ENCODE measurements at places on chromosomes 16 and 17.

- DNase-seq, result peak; percentile 88
These were observed 115.3 kb downstream of the SLC39A11 start for GRCh38 chr17:72976971-72977770.

DNA sequence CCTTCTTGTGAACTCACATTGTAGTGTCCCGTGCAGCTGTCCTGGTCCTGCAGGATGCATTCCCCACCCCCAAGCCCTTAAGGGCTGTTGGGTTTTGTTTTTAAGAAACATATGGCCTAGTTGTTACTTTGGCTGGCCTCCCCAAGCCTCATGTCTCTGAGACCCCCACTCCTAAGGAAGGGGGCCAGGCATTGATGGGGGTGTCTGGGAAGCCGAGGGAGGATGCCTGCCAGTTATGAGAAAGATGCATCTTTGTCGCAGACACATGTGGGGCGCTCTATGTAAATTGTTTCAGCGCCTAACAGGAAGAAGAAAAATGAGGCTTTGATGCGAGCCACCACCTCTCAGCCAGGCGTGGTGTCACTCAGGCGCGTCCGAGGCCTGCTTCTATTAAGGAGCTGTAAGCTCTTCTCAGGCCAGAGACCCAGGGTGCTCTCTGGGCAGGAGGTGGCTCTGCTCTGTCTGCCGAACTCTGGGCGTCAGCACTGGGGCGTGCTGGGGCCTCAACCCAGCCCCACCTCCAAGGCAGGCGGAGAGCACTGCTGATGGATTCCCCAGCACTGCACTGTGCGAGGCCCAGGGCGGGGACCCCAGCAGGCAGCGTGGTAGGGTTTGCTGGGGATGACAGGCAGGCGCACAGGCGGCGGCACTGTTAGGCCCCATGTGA lies 70.6 kb downstream of the SREBF1 start:
- no peak for DNase-seq

- peak; percentile 55 for DNase-seq
These were observed 48.0 kb upstream of the ZFHX3 start for GRCh38 chr16:73095885-73096421.

DNA sequence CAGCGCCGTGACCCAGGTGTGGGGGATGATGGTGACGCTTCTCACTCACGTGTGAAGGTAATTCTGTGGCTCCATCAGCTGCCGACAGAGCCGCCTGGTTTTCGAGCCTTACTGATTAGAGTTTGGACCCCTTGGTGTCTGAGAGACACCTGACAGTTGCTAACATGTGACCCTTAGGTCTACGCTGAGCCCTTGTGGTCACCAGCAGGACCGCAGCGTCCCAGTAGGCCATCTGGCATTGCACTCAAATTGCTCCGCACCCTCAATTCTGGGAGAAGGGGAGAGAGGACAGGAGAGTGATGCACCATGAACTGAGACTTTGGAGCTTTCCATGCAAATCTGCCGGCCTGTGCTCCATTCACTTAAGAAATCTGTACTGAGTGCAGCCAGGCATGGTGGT lies 2.5 kb downstream of the FLYWCH1 start:
- DNase-seq, result no peak

- DNase-seq, result peak; percentile 1
These were observed 104.4 kb downstream of the IRX5 start for GRCh38 chr16:55035029-55035428.

- peak; percentile 87 for DNase-seq
These were observed 273.4 kb downstream of the CPPED1 start for GRCh38 chr16:12530302-12530701.

DNA sequence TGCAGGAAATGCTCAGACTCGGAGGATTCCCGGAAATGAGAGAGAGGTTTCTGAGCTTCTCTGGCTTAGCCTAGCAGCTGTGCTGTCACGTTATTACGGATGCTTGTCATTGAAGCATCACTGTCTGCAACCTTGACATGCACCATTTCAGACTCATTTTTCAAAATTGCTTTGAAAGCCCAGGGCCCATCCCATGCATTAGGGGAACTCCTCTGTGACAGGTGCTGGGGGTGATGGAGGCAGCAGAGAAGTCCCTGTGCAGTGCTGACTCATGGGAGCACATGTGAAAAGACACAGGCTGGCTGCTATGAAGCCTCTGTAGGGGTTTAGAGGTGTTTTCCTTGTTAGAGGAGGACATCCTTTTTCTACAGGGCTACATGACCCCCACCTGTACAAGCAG lies 214.0 kb upstream of the MPHOSPH6 start:
- DNase-seq, result no peak

DNA sequence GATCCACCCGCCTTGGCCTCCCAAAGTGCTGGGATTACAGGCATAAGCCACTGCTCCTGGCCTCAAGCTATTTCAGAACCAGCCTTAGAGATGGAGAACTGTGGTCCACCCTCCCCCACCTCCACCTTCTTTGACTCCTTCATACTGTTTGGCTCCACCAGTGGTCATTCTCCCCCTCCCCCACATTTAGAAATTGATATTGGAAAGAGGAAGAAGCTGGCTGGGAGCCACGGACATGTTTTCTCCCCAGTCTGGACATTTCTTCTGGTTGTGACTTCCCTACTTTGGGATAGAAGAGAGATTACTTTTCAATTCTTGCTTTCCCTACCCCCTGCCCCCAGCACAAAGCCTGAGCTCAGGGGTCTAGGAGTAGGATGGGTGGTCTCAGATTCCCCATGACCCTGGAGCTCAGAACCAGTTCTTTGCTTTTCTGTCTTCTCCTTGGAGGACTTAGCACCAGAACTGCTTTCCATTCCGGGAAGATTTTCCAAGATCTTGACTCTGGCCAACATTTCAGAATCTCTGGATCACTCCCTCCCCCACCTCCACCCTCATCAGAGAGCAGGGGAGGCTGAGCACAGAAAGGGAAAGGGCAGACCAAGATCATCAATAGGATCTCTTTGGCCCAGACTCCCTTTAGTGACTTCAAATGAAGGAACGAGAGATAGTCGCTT lies 16.3 kb downstream of the CAVIN1 start:
- peak; percentile 27 for DNase-seq

DNA sequence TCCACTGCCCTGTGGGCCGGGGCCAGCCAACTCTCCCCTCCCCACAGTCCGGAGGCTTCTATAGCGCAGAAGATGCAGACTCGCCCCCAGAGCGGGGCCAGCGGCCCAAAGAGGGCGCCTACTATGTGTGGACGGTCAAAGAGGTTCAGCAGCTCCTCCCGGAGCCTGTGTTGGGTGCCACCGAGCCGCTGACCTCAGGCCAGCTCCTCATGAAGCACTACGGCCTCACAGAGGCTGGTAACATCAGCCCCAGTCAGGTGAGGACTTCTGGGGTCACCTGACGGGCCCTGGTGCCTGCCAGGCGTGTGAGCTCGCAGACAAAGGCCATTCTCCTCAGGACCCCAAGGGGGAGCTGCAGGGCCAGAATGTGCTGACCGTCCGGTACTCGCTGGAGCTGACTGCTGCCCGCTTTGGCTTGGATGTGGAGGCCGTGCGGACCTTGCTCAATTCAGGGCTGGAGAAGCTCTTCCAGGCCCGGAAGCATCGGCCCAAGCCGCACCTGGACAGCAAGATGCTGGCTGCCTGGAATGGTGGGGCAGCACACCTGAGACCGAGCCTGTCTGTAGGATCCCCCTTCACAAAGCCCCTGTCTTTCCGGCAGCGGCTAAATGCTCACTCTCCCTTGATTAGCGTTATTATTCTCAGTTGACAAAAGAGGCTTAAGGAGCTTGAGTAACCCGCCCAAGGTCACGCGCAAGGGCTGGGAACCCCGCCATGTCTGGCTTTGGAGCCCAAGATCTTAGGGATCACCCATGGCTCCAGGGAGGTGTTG lies 3.9 kb downstream of the SPATA20 start:
- peak; percentile 69 for DNase-seq

DNA sequence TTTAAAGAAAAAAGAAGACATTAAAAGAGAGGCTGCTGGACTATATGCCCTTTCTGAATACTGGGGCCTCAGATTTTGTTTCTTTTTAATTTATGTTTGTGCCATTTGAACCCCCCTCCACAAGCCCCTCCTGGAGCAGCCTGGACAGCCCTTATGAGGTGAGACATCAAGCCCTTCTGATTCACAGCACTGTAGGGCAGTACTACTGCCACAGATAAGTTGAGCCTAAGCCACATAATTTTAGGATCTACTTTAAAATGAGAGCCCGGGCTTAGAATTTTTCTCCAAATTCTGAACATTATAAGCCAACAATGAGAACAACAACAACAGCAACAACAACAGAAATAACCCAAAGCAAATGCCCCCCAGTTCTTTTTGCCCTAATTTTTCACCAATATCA lies 256.9 kb upstream of the SALL1 start:
- DNase-seq, result no peak

DNA sequence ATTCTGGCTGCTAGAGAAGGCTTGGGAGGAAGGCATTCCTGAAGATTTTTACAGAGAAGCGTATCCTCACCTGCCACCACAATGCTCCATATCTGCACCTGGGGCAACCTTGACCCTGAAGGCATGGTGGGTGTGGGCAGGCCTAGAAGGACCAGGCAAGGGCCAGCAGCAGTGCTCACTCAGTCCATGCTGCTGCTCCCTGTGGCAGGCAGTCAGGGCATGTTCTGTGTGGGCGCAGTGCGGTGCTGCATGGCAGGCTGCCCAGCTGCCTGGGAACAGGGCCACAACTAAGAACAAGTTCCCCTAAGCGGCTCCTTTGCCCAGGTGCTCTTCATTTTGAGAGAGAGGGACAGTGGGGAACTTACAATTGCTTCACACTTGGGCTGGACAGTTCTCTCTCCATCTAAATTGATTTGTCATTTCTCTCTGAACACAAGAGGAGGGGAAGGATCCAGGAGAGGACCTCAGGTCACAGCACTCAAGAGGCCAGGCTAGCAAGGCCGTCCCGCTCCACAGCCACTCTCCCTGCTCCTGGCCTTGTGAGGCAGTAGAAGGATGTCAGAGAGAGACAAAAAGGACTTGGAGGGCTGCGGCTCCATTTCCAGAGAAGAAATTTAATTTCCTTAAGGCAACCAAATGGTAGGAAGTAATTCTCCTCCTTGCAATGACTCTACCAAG lies 158.8 kb downstream of the AATF start:
- no peak for DNase-seq

DNA sequence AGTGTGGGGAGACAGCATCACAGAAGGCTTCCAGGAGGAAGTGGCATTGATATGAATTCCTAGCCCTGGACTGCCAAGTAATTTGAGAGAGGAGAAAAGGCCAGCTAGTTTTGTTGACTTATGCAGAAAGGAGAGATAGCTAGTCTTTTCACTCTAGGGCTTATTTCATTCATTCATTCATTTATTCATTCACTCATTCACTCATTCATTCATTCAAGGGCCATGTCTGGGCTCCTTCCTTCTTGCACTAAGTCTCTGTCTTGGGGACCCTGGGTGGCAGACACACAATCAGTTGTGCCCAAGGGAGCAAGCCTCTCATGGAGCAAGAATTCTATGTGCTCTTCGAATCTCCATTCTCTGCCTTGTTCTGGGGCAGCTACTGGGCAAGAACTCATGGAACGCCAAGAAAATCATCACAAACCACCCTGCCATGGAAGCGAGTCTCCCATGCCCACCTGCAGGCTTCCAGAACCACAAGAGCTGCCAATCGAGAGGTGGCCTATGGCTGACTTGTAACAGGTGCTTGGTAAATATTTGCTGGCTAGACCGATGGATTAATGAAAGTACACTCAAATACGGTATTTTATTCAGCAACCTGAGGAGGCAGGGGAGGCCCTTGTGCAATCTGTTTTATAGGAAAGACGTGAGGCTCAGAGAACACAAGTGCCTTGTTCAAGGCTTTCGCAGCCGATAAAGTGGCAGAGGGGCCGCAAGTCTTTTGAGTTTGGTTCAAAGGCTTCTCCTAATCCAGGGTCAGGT lies 223.6 kb downstream of the XYLT1 start:
- no peak for DNase-seq

- DNase-seq, result no peak
These were observed 61.1 kb downstream of the CYLD start for GRCh38 chr16:50802961-50803360.

- DNase-seq, result peak; percentile 69
These were observed 1.1 kb downstream of the IFT20 start for GRCh38 chr17:28334171-28334570.

GRCh38 chr16:74757349-74757748 lies 17.3 kb downstream of the FA2H start:
- peak; percentile 32 for DNase-seq

DNA sequence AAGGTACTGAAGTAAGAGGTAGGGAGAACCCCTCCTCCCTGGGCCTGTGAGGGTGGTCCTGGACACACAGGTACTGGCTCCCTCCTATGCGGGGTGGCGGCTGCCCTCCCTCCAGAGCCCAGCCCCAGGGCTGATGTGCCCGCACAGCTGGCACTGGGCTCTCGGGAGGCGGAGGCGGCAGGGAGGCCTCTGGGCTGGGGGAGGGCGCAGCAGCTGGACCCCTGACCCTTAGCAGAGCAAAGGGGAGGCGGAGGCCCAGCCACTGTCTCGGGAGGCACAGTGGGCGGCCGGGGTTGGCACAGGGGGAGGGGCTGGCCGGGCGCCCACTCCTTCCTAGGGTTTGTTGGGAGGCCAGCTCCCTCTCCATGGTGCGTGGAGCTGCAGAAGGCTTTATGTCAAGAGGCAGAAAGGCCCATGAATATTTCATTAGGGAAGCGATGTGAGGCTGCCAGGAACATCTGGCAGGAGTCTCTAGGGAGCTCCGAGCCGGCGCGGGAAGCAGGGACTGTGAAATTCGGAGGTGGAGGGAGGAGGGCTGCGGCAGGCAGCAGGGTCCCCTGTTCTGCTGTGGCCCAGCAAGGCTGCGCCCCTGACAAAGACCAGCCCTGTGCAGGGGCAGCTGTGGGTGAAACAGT lies 44.1 kb upstream of the ACSF3 start:
- DNase-seq, result no peak

GRCh38 chr16:1043881-1044451 lies 28.6 kb upstream of the SSTR5 start:
- no peak for DNase-seq

- DNase-seq, result peak; percentile 45
These were observed 12.6 kb upstream of the TCF25 start for GRCh38 chr16:89860747-89861304.

DNA sequence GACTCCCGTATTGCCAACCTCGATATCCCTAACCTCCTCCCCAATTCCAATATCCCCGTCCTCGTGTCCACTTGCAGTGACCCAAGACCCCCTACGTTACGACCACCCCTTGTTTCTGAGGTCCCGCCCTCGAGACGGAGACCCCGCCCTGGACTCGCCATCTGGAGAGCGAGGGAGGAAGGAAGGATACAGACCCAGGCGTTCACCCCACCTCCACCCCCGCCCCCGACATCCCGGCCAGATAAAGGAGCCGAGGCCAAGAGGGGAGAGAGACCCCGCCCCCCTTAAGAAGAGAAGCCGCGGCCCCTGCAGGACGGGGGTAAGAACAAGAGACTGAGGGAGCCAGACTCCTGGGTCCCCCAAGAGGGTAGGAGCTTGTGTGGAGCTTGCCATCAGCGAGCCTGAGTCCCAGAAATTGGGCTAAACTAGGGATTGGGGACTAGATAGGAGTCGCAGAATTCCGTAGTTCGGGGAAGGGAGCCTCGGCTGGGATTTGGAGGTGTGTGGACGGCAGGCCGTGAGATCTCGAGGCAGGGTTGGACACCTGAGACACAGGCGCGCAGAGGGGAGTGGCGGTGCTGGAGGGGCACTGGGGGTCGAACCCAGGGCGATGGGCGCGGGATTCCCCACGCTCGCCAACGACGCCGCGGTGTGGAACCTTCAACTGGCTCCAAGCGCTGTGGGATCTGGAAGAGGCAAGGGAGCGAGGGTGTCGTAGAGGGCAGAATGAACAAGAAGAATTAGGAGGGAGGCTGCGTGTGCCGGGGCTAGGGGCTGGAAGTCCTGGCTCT lies at the start of gene BCL6B:
Gene BCL6B, plus strand, starts transcription at position 270 of the 791 bp plus-strand sequence. CDS start 622 bp downstream, outside the sequence.
- no peak for DNase-seq
